ENCODE measurements at places on chromosomes 5 and 9. TPM values are rescaled to one million over a fixed set of nuclear protein-coding genes. Genes with fewer than 3 reads are reported as not detected.

SPATA31A3 gene
- total RNA-seq, result not detected

C9orf50 gene
- total RNA-seq, result not detected

LHFPL2 gene
- 24.4 TPM for total RNA-seq

AQP7 gene
- total RNA-seq, result not detected

SCGB3A2 gene
- not detected for total RNA-seq

HTR1A gene
- total RNA-seq, result not detected

TOPORS gene
- 21.1 TPM for total RNA-seq

IRX1 gene
- under 0.01 TPM for total RNA-seq

DPYSL3 gene
- total RNA-seq, result 11.3 TPM

TOR2A gene
- 4.8 TPM for total RNA-seq

ZNG1F gene
- 2.0 TPM for total RNA-seq

DEPDC1B gene
- total RNA-seq, result 1.6 TPM

PCDHA8 gene
- total RNA-seq, result under 0.01 TPM

KDM4C gene
- total RNA-seq, result 19.2 TPM

SV2C gene
- not detected for total RNA-seq

GRIN3A gene
- not detected for total RNA-seq

FRRS1L gene
- not detected for total RNA-seq

PCDHGC4 gene
- 0.79 TPM for total RNA-seq

GRPEL2 gene
- total RNA-seq, result 39.7 TPM

LECT2 gene
- not detected for total RNA-seq

C5orf58 gene
- total RNA-seq, result not detected

BTNL9 gene
- under 0.01 TPM for total RNA-seq

TAF11L10 gene
- total RNA-seq, result not detected

MYMK gene
- total RNA-seq, result not detected

PIP5K1B gene
- total RNA-seq, result not detected

LIFR gene
- 29.2 TPM for total RNA-seq

LCN6 gene
- total RNA-seq, result not detected

C9 gene
- under 0.01 TPM for total RNA-seq

ARHGEF39 gene
- under 0.01 TPM for total RNA-seq

CCNJL gene
- total RNA-seq, result 6.3 TPM
